Stimulated activated naive CD4-positive, alpha-beta T cell (primary cell): ENCODE measurements at places on chromosomes 6 and 20.

DNA sequence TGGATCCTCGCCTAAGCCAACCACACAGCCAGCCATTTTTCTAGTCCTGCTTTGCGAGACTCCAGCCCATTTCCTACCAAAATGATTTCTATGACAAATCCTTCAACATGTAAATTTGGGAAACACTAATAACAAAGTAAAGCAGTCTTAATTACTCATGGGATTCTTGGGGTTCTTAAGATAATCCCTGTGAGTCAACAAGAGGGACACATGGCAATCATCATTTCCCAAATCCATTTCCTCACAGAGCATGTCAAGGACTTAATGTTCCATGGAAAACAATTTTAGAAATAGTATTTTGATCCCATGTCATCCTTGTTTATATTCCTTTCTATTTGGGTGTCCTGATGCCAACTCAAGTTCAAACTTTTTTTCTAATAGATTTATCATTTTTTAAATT is 322.7 kb upstream of the NOX3 start:
- DNase-seq: no peak

GRCh38 chr6:47752801-47753200 is 29.0 kb upstream of the OPN5 start:
- DNase-seq: no peak

DNA sequence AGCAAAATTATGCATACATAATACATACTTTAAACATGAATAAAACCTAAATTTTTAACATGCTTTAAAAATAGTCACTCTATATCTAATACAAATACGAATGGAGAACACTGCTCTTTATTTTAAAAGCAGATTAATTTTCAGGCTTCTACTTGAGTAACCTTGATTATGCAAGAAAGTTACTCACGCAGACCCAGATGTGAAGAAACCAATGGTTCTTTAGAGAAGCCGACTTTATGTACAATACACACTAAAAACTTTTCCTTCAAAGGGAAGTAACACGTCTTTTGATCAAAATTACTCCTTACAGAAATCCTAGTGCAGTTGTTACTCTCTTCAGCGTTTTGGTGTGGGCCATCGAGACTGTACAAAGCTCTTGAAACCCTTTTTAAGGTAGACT is 136.9 kb upstream of the SLC22A16 start:
- DNase-seq: no peak

DNA sequence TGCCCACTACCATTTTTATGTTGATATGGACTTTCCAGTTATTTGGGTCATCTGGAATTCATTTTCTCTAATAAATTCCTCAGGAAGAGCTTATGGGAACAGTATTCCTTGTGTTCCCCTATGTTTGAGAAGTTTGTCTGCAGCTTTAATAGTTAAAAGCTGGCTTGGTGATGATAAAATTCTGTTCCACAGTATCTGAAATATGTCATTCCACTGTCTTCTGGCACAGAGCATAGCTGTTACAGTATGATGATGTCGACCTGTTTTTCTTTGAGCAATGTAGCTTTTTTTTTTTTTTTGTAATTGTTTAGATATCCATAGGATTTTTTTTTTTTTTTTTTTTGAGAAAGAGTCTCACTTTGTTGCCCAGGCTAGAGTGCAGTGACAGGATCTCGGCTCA is 43.2 kb downstream of the NCOA3 start:
- no peak for DNase-seq

- no peak for DNase-seq
These were observed 238.5 kb upstream of the RAB32 start for GRCh38 chr6:146305092-146305491.

DNA sequence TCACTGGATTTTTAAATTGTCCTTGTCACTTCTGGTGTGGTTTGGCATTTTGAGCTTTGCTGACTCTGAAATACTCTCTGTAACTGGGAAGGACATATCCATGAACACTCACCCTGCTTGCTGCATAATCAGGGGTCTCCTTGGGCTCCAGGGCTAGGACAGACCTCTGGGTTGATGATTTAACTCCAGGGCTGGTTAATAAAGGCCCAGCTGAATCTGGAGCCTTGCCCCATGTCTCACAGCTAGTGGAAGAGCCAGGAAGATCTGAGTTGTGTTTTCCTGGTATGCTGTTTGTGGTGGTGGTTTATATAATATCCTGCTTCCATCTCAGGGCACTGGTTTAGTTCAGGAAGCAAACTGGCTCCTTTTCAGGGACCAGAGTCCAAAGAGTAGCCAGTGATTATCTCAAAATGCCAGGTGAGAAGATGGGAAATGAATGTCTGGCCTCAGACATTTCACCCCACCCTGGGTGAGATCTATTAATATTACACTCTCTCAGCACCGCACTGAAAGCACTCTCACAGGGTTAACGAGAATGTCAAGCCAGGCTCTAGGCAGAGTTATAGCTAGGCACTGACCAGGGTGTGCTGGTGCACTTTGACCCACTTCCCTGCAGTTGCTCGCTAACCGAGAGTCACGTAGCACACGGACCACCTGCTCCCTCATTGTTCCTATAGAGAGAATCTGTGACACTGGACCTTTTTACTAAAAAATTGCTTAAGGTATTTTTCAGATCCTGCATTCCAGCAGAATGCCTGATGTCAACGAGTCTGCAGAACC is 90.1 kb upstream of the SLC22A16 start:
- DNase-seq: no peak

DNA sequence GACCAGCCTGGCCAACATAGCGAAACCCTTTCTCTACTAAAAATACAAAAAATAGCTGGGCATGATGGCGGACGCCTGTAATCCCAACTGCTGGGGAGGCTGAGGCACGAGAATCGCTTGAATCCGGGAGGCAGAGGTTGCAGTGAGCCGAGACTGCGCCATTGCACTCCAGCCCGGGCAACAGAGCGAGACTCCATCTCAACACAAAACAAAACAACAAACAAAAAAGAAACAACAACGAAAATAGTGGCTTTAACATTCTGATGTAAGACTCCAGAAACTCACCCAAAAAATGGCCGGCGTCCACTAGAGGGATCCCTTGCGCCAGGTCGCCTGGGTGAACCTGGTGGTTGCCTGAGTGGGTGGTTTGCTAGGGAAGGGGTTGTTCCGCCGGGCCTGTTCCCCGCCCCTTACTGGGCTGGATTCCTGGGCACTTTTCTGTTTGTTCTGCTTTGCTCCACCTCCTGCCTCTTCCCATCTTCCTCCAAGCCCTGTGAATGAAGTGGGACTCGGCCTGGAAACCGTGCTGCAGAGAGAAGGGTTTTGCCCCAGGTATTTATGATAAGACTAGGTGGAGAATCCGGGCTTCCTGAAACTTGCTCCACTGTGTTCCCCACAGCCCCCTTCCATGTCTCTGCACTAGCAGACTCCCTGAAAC is 1.5 kb downstream of the PABPC1L start:
- peak; percentile 32 for DNase-seq

DNA sequence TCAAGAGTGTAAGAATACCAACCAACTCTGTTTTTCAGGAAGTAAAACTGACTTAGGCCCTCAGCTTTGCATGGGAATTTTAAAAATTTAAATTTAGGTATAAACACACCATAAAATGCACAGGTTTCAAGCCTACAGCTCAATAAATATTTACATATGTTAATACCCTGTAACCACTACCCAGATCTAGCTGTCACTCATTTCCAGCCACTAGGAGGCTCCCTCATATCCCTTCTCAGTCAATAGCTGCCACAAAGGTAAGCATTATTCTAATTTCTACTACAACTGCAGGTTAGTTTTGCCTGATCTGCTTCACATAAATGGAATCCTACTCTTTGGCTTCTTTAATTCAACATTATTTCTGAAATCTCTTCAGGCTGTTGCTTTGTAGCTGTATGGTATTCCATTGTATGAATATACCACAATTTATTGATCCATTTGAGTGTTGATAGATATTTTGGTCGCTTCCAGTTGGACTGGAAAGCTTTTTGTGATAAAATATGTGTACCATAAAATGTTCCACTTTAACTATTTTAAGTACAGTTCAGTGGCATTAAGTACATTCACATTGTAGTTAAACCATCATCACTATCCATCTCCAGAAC is 32.5 kb upstream of the MEI4 start:
- DNase-seq: no peak

DNA sequence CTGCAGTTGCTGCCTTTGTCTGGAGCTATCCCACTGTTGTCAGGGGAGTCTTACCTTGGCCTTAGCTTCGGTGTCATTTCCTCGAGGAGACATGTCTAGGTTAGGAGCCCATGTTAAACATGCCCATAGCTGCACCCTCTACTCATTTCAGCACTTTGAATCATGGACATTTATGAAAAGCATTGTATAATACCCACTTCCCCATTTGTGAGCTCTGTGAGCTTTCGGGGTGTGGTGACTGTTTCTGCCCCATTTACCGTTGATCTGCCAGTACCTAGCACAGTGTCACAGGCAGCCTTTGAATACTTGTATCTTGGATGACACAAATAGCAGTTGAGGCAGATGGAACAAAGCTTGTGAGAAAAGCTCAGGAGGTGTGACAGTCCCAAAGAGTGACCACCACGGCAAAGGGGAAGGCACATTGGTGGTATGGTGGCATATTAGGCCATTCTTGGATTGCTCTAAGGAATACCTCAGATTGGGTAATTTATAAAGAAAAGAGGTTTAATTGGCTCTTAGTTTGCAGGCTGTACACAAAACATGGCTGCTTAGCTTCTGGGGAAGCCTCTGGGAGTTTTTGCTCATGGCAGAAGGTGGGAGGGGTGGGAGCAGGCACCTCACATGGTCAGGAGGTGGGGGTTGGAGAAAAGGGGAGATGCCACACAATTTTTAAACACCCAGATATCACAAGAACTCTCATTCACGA is 42.0 kb downstream of the JARID2 start:
- no peak for DNase-seq

GRCh38 chr6:70258483-70258882 is 44.4 kb downstream of the COL9A1 start:
- no peak for DNase-seq

DNA sequence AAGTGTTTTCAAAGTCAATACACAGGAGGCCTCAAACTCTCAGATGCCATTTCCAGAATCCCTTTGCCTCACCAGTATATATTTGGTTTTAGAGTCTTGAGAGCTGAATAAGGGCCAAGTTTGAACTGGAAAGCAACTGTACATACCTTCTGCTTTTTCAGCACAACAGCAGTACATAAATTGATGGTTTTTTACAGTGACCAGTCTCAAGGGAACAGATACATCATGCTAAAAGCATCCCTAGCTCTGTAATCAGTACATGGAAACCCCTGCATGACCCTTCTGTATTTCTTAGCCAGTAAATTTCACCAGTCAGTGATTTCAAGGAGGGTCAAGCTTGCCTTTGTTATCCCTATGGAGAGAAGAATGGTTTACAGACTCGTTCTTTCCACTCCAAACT is 40.6 kb upstream of the ECHDC1 start:
- DNase-seq: no peak

DNA sequence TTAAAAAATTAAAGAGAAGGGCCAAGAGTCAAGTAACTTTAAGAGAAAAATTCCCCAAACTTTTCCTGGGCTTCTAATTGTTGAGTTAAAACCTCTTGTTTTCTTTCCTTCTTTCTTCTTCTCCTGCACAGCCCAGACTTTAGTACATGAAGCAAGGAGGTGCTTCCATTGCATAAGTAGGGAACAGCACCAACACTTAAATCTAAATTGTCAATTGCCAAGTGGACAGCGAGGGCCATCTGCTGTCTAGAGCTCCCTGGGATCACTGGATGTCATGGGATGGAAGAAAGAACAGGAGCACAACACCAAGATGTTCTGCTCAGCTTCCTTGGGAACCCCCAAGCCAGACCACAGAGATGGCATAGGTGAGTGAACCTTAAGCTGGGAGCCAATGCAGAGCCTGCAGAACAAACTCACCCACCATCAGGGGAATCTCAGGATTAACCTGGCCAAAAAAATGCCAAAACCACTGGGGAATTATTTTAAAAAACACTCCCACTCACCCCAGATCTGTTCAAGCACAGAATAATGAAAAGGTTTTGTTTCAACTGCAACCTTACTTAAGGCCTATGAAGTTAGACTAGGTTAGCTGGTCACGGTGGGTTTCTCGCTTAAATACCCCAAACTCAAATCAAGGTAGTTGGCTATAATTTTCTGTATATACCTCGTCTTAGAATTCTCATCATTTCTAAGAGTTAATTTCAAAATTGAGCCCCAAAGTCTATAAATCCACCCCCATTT is 67.8 kb downstream of the TNFRSF21 start:
- no peak for DNase-seq

GRCh38 chr20:46399401-46399800 is 7.0 kb downstream of the ELMO2 start:
- no peak for DNase-seq

GRCh38 chr6:38651121-38651784 is 11.5 kb upstream of the BTBD9 start:
- no peak for DNase-seq
